ENCODE measurements at places on chromosomes 16 and 17. TPM values are rescaled to one million over a fixed set of nuclear protein-coding genes. Genes with fewer than 3 reads are reported as not detected.

TEKT1 gene
- not detected for total RNA-seq

COQ7 gene
- total RNA-seq, result 11.2 TPM

COX10 gene
- 22.7 TPM for total RNA-seq

MYO1D gene
- 25.7 TPM for total RNA-seq

All from natural killer cell treated with Interleukin-12 subunit alpha and Interleukin-12 subunit beta and Interleukin-15 and Interleukin-18, amount 100 ng/mL, for 72 hours (primary cell).